Esophagus mucosa (tissue), 1 donor: ENCODE measurements at places on chromosomes 7 and 10. TPM values are rescaled to one million over a fixed set of nuclear protein-coding genes. Genes with fewer than 3 reads are reported as not detected.

DOCK1 gene
- total RNA-seq, result 37.6 TPM

NUB1 gene
- total RNA-seq, result 19.8 TPM

CDH23 gene
- 1.3 TPM for total RNA-seq

GOLGA7B gene
- total RNA-seq, result 1.4 TPM

GRCh38 chr10:124006526-124006925 lies 86.9 kb downstream of the CHST15 start:
- no peak for ATAC-seq

- ATAC-seq, result peak; percentile 96
Observed at GRCh38 chr7:3300651-3301448, at the start of gene SDK1. SDK1 (plus strand) TSS chr7:3301252; CDS start chr7:3301587, 335 bp downstream.

- ATAC-seq, result peak; percentile 37
Observed at GRCh38 chr10:48466611-48467240, 138.1 kb downstream of the ARHGAP22 start.

DNA sequence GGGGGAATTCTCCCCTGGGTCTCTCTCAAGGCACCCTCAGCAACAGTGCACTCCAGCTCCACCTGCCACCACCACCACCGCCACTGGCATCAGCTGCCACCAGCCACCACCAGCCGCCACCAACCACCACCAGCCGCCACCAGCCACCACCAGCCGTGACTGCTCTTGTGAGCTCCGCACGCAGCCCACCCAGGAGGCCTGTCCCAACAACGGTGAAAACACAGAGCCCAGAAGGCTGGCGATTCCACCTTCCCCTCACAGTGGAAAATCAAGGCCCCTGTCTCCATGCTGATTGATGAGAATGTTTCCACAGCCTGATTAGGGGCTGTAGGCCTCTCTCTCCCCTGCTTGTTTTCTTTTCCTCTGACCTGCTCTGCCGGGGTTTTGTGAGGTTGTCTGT lies 41.1 kb downstream of the COBL start:
- no peak for ATAC-seq

DNA sequence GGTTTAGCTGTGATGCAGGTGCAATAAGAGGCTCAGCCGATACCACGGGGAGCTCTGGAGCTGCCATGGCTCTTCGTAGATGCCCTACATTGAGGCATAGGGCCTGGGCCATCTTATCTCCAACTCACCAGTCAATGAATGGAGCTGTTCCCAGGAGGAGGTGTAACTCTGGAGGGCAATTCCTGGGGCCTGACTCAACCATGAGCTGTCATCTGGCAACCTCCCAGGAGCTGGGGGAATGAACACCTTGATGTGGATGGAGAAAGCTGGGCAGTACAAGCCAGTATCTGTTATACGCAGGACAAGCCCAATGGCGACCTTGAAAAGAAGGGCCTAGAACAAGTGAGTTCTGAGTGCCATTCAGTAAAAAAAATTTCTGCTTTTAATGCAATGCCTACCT lies 224.0 kb upstream of the PLXDC2 start:
- no peak for ATAC-seq

GRCh38 chr10:71722849-71723248 lies 3.3 kb upstream of the C10orf105 start:
- no peak for ATAC-seq

DNA sequence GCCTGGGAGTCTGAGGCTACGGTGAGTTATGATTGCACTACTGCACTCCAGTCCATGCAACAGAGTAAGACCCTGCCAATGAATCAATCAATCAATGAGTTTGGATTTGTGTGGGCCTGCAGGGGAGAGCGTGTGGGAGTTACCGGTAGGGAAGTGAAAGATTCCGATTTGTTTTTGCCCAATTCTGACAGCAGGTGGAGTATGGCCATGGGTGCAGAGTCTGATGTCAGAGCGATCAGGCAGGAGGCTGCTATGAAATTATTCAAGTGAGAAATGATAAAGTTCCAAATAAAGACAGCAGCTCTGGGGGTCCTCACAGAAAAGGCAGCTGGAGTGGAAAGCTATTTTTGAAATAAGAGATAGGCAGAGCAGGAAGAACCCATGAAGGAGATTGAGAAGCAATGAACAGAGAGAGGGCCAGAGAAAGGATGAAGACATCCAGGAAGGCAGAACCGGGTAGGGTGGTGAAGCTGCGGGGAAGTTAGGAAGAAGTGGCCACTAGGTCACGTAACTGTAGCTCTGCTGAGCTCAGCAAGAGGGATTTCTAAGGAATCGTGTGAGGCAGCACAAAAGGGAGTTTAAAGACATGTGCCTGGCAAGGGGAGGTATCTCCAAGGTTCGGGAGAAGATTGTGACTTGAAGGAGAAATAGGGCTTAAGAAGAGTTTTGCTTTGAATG lies 93.7 kb upstream of the NMT2 start:
- ATAC-seq, result no peak

DNA sequence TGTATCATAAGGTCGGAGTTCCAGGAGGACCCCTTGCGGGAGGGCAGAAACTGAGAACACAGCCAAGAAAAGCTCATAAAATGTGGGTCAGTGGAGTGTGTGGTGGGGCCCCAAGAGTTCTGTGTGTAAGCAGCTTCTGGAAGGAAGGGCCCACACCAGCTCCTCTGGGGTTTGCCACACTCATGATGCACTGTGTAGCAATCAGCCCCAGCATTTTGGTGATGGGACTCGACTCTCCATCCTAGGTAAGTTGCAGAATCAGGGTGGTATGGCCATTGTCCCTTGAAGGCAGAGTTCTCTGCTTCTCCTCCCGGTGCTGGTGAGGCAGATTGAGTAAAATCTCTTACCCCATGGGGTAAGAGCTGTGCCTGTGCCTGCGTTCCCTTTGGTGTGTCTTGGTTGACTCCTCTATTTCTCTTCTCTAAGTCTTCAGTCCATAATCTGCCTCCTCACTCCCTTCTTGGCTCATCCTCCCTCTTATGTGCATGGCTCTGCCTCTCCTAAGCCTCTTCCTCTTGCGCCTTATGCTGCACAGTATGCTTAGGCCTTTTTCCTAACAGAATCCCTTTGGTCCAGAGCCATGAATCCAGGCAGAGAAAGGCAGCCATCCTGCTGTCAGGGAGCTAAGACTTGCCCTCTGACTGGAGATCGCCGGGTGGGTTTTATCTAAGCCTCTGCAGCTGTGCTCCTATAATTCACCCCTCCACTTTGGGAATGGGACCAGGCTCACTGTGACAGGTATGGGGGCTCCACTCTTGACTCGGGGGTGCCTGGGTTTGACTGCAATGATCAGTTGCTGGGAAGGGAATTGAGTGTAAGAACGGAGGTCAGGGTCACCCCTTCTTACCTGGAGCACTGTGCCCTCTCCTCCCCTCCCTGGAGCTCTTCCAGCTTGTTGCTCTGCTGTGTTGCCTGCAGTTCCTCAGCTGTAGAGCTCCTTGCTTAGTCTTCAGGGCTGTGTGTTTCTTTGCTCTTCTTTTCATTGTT lies 17.8 kb downstream of the PRSS2 start:
- ATAC-seq, result no peak

DNA sequence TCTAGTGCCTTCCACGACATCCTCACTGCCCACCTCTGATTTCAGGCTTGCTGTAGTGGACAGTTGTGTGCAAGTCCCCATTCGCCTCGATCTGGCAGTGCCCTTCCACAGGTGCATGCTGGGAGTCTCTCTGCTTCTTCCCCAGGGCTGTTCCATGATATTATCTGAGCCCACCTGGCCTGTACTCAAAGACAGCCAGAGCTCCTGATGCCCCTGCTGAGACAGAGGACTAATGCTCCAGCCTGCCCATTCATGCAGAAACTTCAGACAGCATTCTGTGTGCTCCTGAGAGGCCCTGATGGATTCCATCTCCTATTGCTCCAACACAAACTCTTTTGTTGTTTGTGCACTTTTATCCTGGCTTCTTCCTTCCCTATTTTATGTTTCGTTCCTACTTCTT lies 164.8 kb upstream of the PRSS58 start:
- ATAC-seq, result no peak

DNA sequence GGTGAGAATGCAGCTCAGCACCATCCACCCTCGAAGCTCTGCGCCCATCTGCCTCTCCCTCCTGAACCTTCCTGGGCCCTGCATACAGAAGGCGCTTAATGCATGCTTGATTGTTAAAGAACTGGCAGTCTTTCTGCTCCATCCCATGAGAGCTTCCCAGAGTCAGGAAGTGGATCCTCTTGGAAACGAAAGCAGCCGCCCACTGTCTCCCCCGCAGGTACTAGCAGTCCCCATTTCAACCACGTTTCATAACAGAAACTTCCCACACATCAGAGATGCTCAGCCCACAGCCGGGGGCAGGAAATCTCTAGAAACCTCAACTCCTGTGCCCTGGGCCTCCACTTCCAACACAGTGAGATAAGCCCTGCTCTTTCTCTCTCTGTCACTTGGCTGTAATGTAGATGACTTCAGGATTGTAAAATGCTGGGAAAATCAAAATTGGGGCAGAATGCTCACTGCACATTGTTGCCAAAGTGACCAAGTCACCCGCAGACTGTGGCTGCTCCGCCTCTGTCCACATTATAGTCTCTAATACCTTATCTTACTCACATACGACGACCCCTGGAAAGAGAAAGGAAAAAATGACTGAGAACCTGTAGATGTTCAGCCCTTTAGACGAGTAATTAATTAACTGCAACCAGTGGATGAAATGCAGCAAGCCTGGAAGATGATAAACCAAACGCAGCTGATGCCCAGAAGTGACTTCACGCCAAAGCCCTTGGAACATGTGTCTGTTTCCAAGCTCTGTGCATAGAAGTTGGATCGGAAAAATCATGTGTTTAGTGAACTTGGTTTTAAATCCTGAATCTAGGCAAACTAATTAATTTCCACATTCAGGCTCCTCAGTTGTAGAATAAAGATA lies 28.5 kb downstream of the GSDME start:
- ATAC-seq, result no peak

DNA sequence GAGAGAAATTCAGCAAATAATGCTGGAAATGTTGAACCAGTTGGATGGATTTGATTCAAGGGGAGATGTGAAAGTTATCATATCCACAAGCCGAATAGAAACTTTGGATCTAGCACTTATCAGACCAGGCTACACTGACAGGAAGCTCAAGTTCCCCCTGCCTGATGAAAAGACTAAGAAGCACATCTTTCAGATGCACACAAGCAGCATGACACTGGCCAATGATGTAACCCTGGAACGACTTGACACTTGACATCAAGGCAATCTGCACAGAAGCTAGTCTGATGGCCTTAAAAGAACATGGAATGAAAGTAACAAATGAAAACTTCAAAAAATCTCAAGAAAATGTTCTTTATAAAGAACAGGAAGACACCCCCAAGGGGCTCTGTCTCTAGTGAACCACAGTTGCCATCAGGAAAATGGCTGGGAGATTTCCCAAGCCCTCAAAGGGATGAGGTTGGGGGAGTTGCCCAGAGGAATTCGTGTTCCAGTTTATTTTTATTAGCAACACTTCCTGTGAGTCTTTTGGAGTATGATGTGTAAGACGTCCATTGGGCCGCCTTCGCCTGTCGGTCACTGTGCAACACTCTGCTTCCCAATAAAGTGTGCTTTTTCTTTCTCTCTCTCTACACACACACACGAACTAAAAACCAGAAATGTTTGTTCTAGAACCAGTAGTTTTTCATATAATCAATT lies 200.0 kb downstream of the HIBADH start:
- no peak for ATAC-seq

DNA sequence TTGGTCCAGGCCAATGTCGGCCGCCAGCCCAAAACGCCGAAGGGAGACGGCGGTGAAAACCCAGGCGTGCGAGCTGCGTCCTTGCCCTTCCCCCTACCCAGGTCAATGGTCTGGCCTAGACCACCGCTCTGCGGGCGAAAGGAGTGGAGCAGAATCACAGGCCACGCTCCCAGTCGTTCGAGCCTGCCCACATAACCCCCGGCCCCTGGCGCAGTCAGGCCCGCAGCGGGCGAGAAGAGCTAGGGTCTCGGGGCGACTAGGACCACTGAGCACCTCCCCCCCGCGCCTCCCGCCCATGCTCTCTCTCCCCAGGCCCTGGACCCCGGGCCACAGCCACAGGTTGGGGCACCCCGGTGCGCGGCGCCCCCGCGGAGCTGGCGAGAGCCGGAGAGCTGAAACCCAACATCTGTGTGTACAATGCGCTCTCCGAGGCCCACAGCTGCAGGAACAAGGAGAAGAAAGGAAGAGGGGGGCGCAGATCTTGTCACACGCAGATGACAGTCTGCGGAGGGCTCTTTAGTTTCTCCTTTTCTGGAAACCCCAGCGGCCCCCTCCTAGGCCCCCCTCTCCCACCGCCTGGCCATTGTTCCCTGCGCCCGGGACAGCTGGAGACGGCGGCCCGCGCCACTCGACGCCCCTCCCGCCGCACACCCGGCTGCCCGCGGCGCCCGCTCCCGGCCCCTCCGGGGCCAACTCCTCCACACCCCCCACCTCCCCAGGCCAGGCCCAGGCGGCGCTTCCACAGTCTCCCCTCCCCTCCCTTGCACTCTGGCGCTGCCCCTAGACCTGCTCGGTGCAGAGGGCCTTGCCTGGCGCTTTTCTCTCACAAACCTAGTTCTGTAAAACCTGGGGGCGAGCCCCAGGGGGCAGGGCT lies 355.0 kb downstream of the DNAJB6 start:
- no peak for ATAC-seq
